ENCODE measurements at places on chromosomes 11 and 22. TPM values are rescaled to one million over a fixed set of nuclear protein-coding genes. Genes with fewer than 3 reads are reported as not detected.

DNA sequence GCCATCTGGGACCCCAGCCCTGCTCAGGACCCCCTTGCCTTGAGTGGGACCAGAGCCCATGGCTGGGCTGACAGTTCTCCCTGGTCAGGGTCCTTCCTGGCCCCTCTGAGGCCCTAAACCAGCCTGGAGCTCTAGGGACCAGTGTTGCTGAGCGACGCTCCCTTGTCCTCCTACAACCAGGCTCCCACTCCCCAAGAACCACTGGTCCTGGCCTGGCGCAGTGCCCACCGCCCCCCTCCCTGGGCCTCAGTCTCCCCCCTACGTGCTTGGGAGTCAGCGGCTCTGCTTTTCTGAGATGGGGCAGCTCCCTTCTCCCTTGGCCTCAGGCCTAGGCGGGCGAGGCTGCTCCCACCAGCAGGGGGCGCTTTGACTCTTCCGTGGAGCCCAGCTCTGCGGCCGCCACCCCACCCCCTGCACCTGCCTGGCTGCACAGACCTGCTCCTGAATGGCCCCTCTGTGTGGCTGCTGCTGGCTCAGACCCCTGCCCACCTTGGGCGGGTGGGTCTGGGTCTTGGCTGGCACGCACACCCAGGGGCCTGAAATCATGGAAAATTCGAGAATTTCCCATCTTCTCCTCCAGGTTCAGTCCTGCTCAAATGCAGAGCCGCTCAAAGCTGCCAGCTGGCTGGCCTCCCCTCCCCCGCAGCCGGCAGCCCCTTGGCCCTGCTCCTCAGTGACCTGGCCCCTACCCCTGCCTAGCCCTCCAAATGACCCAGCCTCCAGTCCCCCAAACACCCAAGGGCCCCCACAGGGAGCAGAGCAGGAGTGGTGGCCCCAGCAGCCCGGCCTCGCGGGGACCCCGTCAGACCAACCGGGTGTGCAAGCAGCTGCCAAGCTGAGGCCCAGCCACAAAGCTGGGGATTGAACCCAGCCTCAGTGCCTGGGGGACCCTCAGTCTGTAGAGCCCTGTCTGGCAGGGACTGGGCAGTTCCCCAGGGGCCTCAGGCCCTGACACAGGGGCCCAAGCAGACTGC is 9.1 kb downstream of the PRR33 start:
- DNase-seq: peak; percentile 67

GRCh38 chr11:64537876-64538275 is 53.1 kb upstream of the SLC22A12 start:
- no peak for DNase-seq

DNA sequence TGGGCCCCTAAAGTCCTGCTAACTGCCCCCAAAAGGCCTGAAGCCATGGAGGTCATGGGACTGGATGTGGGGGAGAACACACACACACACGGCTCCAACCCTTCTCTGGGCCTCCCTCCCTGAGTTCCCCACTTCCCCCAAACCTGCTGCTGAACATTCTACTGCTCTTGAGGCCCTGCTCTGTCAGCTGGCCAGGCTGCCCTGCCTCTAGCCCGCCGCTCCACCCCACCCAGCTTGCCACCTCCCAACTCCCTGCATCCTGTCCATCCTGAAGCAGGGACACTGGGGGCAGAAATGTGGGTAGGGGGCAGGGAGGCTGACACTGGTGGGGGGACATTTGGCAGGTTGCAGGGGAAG is 1.0 kb downstream of the KCNJ4 start:
- no peak for DNase-seq

GRCh38 chr11:72577271-72577721 is 96.9 kb downstream of the PDE2A start:
- no peak for DNase-seq

DNA sequence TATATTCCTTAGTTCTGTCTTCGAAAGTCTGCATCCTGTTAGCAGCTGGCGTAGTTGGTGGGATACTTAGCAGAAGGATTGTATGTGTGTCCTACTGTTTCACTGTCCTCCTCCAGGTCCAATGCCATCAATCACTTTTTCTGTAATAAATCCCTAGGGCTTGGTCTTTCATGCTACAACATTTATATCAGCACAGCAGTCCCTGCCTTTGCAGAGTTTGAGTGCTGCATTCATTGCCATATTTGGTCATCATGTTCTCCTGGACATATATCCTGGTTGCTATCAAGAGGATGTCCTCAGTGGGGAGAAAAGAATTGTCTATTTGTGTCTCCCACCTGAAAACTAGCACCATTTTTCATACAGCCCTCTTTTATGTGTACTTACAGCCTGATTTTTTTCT is 67.0 kb downstream of the OR5AK2 start:
- DNase-seq: no peak

Gene UPK3A
- not detected for total RNA-seq

DNA sequence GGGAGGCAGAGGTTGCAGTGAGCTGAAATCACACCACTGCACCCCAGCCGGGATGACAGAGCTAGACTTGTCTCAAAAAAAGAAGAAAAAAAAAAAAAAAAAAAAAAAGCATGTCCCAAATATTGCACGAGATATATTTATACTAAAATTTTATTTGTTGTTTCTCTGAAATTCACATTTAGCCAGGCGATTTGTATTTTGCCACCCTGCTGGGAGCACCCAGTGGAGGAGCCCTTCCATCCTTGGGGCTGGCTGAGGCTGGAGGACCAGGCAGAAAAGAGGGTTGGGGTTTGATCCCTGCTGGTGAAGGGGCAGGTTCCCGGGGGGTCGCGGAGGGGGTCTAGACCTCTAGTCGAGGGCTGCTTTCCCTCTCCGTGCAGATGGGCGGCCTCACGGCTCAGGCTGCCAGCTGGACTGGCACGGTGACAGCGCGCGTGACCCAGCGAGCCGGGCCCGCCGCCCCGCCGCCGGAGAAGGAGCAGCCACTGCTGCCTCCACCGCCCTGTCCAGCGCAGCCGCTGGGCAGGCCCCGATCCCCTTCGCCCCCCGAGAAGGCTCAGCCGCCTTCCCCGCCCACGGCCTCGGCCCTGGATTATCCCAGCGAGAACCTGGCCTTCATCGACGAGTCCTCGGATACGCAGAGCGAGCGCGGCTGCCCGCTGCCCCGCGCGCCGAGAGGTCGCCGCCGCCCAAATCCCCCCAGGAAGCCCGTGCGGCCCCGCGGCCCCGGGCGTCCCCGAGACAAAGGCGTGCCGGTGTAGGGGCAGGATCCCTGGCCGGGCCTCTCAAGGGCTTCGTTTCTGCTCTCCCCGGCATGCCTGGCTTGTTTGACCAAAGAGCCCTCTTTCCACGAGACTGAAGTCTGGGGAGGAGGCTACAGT is 952 bp upstream of the CATSPERZ start:
- DNase-seq: no peak

- DNase-seq: no peak
Observed at GRCh38 chr11:119512369-119512768, 89.4 kb upstream of the THY1 start.

GRCh38 chr11:70191495-70192140 is 11.5 kb upstream of the FADD start:
- peak; percentile 68 for DNase-seq

DNA sequence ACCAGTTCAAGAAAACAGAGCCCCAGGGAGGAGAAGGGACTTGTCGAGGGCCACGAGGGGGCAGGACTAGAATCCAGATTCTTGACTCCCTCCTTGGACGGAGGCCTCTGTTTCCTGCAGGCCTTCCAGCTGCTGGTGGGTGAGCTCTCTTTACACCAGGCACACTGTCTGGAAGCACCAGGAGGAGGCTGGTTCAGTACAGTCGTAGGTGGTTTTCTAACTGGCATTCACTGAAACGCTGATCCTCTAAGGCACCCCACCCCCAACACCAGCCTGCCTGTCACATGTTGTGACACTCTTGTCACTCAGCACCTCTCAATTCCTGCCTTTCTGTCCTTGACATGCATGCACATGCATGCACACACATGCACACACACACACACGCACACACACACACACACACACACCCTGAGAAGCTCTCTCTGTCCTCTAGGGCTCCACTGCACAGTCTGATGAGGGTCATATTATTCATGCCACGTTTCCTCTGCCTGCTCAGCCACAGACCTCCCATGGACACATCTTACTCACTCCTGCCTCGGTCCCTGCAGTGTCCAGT is 751 bp downstream of the MS4A10 start:
- DNase-seq: no peak
